Cardiac atrium fibroblast (primary cell): ENCODE measurements at places on chromosomes 11 and 22. TPM values are rescaled to one million over a fixed set of nuclear protein-coding genes. Genes with fewer than 3 reads are reported as not detected.

CFAP300 gene
- total RNA-seq = 10.0 and 10.8 TPM in 2 replicates

RAB39A gene
- not detected in 2 replicates for total RNA-seq

DRD4 gene
- total RNA-seq = not detected in 2 replicates

GPR152 gene
- not detected in 2 replicates for total RNA-seq

LMF2 gene
- 92.3 and 98.9 TPM in 2 replicates for total RNA-seq

OR51F2 gene
- not detected in 2 replicates for total RNA-seq

NTM gene
- 1.9 and 5.4 TPM in 2 replicates for total RNA-seq

APOBEC3H gene
- not detected in 2 replicates for total RNA-seq

TMPRSS13 gene
- not detected in 2 replicates for total RNA-seq

C22orf23 gene
- 0.32 TPM in 1 of 2 replicates, not detected in the other for total RNA-seq

ELFN2 gene
- total RNA-seq = 0.18 and 0.81 TPM in 2 replicates

OR10S1 gene
- not detected in 2 replicates for total RNA-seq

PVALB gene
- total RNA-seq = not detected in 2 replicates

PKNOX2 gene
- total RNA-seq = 2.5 and 4.7 TPM in 2 replicates

AASDHPPT gene
- total RNA-seq = 57.7 and 64.1 TPM in 2 replicates

OR5A1 gene
- total RNA-seq = not detected in 2 replicates

FAM111B gene
- total RNA-seq = 1.3 and 2.0 TPM in 2 replicates

PGA5 gene
- total RNA-seq = not detected in 2 replicates

PRRG4 gene
- 0.32 TPM in 1 of 2 replicates, not detected in the other for total RNA-seq

PRG3 gene
- not detected in 2 replicates for total RNA-seq

TEAD1 gene
- total RNA-seq = 69.1 and 79.9 TPM in 2 replicates

CLCF1 gene
- 14.6 and 18.1 TPM in 2 replicates for total RNA-seq

C11orf16 gene
- total RNA-seq = not detected in 2 replicates

C11orf42 gene
- not detected in 2 replicates for total RNA-seq

WT1 gene
- total RNA-seq = 2.4 and 10.1 TPM in 2 replicates

CRACR2B gene
- total RNA-seq = 0.32 and 0.72 TPM in 2 replicates

CCDC157 gene
- 2.0 and 2.9 TPM in 2 replicates for total RNA-seq

CTSW gene
- not detected in 2 replicates for total RNA-seq

FAM181B gene
- 0.18 TPM in 1 of 2 replicates, not detected in the other for total RNA-seq

MN1 gene
- 22.9 and 29.5 TPM in 2 replicates for total RNA-seq

DEFB108B gene
- total RNA-seq = not detected in 2 replicates

OR8J1 gene
- not detected in 2 replicates for total RNA-seq

NAV2 gene
- total RNA-seq = 14.3 and 20.6 TPM in 2 replicates

MCHR1 gene
- total RNA-seq = 0.72 and 8.6 TPM in 2 replicates

MS4A6E gene
- not detected in 2 replicates for total RNA-seq

IGF2 gene
- total RNA-seq = 28.7 and 54.3 TPM in 2 replicates

OR51B6 gene
- total RNA-seq = not detected in 2 replicates

OR4C12 gene
- total RNA-seq = not detected in 2 replicates

ZDHHC13 gene
- total RNA-seq = 13.1 and 15.7 TPM in 2 replicates

CALCA gene
- total RNA-seq = not detected in 2 replicates

LRP5 gene
- total RNA-seq = 37.6 and 45.0 TPM in 2 replicates

KRTAP5-7 gene
- not detected in 2 replicates for total RNA-seq

MYEOV gene
- total RNA-seq = not detected in 2 replicates

TTC9C gene
- total RNA-seq = 15.7 and 16.1 TPM in 2 replicates
